NCI-H446 treated with DMSO at 0.1 percent for 48 hours (cell line): ENCODE measurements at places on chromosomes 11 and 22.

DNA sequence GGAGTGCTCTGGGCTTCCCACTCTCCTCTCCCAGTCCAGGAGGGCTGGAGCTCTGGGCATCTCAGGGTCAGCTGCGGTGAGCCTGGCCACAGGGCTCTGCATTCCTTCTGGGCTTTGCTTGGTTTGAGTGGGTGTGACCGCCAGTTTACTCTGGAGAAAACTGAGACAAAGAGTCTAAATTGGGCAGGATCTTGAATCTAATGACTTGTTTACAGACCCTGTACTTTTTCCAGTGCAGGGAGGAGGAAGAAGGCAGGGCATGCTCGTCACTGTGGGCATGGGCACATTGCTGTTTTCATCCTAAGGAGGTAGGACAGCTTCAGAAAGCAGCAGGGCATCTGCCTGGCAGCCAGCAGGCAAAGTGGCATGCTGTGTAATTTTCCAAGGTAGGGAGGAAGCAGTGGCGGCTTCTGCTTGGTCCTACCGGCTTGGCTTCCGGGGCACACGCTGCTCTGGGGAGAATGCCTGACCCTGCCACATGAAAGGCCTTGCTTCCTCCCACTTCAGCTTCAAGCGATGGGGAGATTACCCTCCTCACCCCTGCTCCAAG is 22.9 kb downstream of the FLI1 start:
- no peak for DNase-seq

DNA sequence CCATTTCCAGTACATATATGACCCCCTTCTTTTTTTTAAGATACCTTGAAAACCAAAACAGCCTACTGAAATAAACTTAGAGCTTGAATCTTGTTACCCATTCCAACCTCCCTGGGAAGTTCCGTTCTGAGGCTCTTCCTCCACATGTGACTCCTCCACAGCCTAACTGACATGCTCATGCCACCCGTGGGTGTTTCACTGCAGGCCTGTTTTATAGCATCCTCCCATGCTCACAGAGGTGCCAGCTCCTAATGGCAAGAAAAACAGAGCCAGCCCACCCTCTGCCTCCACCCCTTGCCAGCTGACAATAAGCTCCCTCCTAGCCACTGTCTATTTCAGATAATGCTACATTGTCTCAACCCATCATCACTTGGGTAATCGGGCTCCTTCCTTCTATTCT is 97.6 kb upstream of the E2F8 start:
- DNase-seq = no peak

DNA sequence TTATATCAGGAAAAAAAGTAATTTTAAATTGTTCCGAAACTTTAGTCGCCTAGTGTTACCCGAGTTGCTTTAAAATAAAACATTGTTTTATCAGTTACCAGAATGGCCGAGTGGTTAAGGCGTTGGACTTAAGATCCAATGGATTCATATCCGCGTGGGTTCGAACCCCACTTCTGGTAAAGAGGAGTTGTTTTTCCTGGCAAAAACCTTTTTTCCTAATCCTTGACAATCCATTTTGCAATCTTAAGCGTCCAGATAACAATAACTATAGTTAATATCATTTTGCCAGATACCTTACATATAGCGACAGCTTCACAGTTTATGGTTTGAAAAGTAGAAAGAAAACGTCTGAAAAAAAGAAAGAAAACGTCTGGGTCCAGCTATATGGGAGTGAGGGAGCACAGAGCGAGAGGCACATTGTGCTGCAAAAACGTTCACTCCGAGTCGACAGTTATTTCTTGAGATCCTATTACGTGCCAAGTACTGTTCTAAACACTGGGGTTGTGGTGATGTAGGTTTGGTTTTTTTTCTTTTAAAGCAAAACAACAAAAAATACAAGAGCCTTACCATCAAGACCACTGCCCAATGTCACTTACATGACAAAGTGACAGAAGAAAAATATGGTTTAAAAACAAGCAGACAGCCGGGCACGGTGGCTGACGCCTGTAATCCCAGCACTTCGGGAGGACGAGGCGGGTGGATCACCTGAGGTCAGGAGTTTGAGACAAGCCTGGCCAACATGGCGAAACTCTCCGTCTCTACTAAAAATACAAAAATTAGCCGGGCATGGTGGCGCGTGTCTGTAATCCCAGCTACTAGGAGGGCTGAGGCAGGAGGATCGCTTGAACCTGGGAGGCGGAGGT is 40.6 kb downstream of the OR4D9 start:
- peak; percentile 54 for DNase-seq

- DNase-seq = no peak
Observed at GRCh38 chr11:12123799-12124198, 13.4 kb downstream of the MICAL2 start.

DNA sequence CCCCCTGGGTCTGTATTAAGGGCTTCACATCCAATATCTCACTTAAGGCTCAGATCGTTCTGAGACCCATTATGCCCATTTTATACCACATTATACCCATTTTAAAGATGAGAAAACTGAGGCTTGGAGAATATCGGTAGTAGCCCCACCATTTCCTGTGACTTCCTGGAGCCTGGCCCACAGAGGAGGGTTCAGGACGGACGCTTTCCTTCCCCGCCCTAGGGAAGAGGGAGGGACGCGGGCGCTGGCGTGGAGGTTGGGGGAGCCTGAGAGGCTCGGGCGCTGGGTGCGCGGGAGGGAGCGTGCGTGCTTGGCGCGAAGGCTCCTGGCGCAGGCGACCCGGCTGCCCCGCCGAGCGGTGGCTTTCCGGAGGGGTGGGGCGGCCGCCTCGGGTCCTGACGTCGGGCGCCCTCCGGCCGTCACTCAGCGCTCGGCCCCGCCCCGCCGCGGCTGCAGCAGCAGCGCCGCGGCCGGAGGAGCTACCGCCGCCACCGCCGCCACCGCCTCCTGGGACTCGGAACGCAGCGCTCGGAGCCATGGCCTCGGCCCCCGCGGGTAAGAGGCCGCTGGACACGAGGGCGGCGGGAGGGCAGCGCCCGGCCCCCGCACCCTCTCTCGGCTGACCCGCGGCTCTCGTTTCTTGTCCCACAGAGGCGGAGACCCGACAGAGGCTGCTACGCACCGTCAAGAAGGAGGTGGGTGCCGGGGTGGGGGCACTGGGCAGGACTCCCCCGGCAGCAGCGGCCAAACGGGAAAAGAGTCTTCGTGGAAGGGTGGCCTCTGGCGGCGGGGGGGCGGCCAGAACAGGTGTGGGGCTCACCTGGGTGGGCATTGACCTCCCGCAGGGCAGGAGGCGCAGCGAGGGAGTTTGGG is at the start of gene SGSM1:
SGSM1 (plus strand) TSS at position 422 of the 873 bp plus-strand sequence; CDS start at position 537, 115 bp downstream.
- no peak for DNase-seq

GRCh38 chr11:30153008-30153407 is 77.8 kb upstream of the FSHB start:
- DNase-seq = no peak

DNA sequence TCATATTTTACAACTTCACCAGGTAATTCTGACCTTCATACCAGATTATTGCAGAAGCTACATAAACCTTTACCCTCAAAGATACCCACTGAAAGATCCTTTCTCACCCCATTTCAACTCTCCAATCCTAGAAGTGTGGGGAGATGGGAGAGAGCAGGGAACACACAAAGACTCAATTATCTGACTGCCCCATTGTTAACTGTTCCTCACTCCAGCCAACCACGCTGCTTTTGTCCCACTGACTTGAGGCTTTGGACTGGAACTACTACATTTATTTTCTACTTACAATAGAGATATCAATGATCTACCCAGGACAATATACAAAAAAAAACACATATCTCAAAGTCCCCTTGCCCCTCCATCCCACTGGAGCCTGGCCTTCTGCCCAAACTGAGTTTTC is 44.7 kb upstream of the SLN start:
- DNase-seq = no peak
